Nephron progenitor cell (in vitro differentiated cells): ENCODE measurements at places on chromosomes 5 and 9.

DNA sequence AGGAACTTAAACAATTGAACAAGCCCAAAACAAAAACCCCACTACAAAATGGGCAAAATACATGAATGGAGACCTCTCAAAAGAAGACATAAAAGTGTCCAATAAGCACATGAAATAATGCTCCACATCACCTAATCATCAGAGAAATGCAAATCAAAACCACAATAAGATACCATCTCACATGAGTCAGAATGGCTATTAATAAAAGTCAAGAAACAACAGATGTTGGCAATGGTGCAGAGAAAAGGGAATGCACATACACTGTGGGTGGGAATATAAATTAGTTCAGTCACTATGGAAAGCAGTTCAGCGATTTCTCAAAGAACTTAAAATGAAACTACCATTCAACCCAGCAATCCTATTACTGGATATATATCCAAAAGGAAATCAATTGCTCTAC is 337.4 kb upstream of the GRIA1 start:
- no peak for DNase-seq

DNA sequence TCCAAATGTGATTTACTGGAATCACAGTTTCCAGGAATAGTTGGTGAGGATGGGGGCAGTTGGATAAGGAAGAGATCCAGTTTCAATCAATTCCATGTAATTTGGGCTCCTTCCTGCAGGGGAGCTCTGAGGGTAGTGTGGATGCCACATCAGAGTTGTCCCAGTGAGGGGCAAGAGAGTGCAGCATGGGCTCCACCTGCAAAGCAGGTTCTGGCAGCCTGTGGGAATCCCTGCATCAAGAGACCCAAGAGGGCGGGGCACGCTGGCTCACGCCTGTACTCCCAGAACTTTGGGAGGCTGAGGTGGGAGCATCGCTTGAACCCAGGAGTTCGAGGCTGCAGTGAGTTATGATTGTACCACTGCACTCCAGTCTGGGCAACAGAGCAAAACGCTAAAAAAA is 188.5 kb downstream of the CACNA1B start:
- DNase-seq, result no peak

DNA sequence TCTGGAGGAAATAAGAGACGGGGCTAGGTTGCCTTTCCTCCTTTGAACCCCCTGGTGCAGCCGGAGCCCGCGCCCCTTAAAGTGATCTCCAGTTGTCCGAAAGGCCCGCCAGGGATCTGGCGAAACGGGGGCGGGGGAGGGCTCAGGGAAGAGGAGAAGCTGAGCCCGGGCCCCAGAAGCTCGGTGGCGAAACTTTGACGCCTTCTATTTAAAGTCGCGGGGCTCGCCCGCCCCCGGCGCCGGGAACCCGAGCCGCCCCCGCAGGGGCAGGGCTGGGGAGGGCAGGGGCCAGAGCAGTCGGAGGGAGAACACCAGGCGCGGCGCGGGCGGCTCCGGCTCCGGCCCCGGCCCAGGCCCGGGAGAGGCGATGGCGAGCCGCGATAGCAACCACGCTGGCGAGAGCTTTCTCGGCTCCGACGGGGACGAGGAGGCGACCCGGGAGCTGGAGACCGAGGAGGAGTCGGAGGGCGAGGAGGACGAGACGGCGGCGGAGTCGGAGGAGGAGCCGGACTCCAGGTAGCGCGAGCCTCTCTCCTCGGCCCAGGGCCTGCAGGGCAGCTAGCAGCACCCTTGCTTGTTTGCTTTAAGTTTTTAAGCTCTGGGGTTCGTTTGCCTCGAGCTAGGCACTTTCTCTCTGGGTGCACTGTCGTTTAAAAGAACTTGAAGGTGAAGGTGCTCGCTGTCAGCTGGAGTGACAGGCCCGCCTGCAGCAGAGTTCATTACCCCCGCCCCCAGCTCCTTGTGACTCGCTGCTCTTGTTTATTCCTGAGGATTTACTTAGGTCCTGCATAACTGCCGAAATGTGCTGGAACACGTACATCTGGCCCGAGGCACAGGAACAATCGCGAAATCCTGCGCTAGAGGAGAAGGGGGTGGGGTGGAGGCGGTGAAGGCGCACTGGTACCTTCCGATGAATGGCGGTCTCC is at the start of gene CMYA5:
Gene CMYA5, plus strand, starts transcription at position 296 of the 926 bp plus-strand sequence. Its CDS starts 72 bp downstream, at position 368.
- DNase-seq, result peak; percentile 66

- DNase-seq, result no peak
Observed at GRCh38 chr9:120583958-120584369, 4.0 kb upstream of the CDK5RAP2 start.

- no peak for DNase-seq
Observed at GRCh38 chr5:161085056-161085455, 233.0 kb upstream of the ATP10B start.

DNA sequence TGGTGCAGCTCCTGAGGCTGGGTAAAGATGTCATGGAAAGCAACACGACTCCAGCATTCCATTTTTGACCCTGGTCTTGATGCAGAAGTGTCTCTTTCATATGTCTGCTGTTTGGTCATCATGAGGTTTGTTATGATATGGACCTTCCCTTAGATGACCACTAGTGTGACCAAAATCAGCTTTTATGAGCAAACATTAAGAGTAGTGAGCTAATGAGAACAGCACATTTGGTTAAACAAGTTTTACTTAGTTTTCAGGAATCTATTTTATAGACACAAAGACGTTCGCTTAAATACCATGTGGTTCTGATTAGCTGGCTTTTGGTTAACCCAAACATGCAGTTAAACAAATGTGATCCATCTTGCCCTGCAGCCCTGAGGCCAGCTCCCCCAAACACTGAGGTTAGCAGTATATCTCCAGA is 56.7 kb upstream of the ACTBL2 start:
- no peak for DNase-seq

GRCh38 chr9:98329281-98329680 is 73.8 kb upstream of the TBC1D2 start:
- no peak for DNase-seq

- no peak for DNase-seq
Observed at GRCh38 chr9:14532456-14533115, 160.6 kb downstream of the ZDHHC21 start.

- DNase-seq, result no peak
Observed at GRCh38 chr5:95973793-95974325, 12.2 kb upstream of the ELL2 start.

DNA sequence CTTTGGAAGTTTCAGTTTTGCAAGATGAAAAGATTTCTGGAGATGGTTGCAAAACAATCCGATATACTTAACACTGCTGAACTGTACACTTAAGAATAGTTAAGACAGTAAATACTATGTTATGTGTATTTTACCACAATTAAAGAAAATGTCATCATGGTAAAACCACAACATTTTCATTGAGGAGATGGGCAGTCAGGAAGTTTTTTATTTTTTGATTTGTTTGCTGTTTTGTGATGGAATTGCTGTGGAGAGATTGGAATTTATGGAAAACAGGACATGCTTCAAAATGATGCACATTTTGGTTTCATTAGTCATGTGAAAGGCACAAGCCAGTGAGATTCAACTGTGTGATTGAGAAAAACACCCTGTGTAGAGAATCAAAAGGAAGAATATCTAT is 90.5 kb upstream of the AGXT2 start:
- DNase-seq, result no peak

GRCh38 chr5:178818094-178818493 is 41.7 kb upstream of the ZNF354B start:
- DNase-seq, result no peak

DNA sequence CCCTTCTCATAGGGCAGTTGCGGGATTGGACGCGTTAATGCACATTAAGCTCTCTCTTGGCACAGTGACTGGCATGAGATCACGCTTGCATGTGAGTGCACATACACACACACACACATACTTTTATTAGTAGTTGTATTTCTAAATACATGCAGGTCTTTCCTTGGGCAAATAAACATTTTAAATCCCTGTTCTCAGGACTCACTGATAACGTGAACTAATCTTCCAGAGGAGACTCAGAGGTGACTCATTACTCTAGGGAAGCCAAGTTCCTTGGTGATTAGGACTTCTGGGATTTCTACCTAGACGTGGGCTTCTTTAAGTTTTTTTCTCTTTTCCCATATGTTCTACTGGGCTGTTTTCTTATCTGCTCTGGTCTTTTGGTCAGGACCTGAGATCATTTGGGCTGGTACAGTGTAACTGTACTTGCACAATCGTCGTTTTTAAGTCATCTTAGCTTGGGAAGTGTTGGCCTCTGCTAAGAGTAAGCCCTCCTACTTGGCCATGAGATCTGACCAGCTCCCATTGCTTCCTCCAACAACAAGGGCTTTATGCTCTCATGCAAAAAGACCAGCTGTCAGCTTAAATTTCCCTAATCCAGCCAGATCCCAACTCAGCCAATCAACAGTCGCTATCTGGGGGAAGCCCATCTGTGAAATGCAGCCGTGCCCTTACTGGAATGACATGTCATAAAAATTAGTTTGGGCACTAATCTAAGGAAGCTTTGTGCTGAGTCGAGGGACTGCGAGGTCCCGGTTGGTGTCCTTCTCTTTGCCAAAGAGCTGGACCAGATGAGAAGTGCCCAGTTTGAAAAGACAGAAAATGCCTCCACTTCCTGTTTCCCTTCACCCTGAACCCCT is 176.4 kb upstream of the ANKRD55 start:
- DNase-seq, result no peak

DNA sequence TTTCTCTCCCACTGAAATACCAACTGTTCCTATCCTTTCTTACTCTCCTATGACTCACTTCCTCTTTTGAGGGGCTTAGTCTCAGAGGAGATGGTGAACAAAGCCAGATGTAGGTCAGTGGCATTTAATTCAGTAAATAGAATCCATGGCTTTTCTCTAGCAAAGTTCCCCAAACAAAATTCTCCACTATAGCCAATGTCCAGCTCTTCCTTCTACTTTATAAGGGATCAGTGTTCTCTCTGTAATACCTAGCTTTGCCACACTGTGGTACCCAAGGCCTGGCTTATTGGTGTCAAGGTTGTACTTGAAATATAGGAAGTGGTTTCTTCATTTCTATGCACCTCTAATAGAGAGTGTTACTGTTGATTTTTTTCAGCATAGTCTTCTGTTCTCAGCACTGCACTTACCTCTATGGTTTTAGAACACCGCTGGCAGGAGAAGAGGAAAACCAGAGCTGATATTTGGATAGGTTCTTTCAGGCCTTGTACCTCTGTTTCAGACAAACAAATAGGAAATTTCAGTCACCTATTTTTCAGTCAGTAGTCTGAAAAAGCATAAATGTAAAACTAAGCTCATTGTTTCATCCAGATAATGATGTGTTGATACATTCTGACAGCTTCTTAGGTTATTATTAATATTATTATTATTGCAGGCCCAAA is 40.6 kb upstream of the ITGA2 start:
- DNase-seq, result peak; percentile 50

- no peak for DNase-seq
Observed at GRCh38 chr9:73370053-73370452, 218.4 kb downstream of the ANXA1 start.
